ENCODE measurements at places on chromosomes 12 and 14. TPM values are rescaled to one million over a fixed set of nuclear protein-coding genes. Genes with fewer than 3 reads are reported as not detected.
A peak's percentile ranks its signal among the peaks of the same experiment; 100 is the strongest.

- DNase-seq: peak; percentile 15
Observed at GRCh38 chr12:88638966-88639760, 58.9 kb upstream of the KITLG start.

- DNase-seq: no peak
Observed at GRCh38 chr12:90682398-90682797, 272.6 kb downstream of the CCER1 start.

- DNase-seq: no peak
Observed at GRCh38 chr14:61540931-61541330, 154.4 kb upstream of the HIF1A start.

The SERPINA9 gene
- not detected for polyA plus RNA-seq

The KLHL33 gene
- polyA plus RNA-seq: 0.40 TPM

The LRP1 gene
- polyA plus RNA-seq: 83.3 TPM

The ATL1 gene
- polyA plus RNA-seq: 8.5 TPM

The C14orf132 gene
- 27.5 TPM for polyA plus RNA-seq
